NCI-H748 treated with DMSO at 0.1 percent for 48 hours (cell line): ENCODE measurements at places on chromosomes 7 and 10.

- DNase-seq = no peak
Measured at GRCh38 chr7:129739427-129739826, 127.9 kb downstream of the NRF1 start.

- no peak for DNase-seq
Measured at GRCh38 chr10:25026463-25026862, 10.1 kb downstream of the THNSL1 start.

- no peak for DNase-seq
Measured at GRCh38 chr7:50534690-50535290, 30.4 kb downstream of the DDC start.

DNA sequence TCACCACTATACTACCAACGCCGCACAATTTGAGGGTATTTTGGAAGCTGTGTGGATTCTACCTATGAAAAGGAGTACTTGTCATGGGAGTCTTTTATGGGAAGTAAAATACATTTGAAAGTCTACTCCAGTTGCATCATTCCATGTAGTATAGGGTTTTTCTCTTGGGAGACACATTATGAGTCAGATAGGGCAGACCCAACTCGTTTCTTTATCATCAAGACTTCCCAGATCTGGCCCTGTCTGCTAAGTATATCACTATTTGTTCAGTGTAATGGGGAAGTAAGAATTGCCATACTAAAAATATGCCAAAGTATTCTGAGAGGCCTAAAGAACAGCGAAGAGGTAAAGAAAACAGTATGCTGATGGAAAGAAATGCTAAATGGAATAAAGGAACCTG, 144.2 kb downstream of the SPAG6 start:
- DNase-seq = no peak

- no peak for DNase-seq
Measured at GRCh38 chr10:125076891-125077541, 83.3 kb downstream of the CTBP2 start.
